ENCODE measurements at places on chromosomes 11 and 22.
A peak's percentile ranks its signal among the peaks of the same experiment; 100 is the strongest.

- peak; percentile 62 for DNase-seq
Observed at GRCh38 chr11:96197801-96198701, 144.9 kb downstream of the MAML2 start.

- DNase-seq = no peak
Observed at GRCh38 chr11:76653012-76653673, 17.4 kb downstream of the LRRC32 start.

DNA sequence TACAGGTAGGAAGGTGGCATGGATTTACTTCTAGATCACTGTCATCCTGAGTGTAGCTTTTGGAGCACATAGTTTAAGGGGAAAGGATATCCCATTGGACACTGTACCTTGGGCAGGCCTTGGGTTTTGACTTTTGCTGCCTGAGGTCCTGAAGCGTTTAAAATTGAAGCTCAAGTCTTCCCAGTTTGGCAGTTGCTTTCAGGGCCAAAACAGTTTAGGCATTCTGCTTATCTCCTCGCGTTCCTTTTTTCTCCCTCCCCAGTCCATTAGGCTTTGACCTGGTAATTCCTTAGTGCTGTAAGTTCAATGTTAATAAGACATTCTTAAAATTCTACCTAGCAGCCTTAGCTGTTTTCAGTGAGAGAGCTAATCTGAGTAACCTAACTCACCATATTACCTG, 35.7 kb downstream of the CSTF3 start:
- no peak for DNase-seq

- DNase-seq = no peak
Observed at GRCh38 chr11:19595499-19595839, 117.2 kb upstream of the NAV2 start.

DNA sequence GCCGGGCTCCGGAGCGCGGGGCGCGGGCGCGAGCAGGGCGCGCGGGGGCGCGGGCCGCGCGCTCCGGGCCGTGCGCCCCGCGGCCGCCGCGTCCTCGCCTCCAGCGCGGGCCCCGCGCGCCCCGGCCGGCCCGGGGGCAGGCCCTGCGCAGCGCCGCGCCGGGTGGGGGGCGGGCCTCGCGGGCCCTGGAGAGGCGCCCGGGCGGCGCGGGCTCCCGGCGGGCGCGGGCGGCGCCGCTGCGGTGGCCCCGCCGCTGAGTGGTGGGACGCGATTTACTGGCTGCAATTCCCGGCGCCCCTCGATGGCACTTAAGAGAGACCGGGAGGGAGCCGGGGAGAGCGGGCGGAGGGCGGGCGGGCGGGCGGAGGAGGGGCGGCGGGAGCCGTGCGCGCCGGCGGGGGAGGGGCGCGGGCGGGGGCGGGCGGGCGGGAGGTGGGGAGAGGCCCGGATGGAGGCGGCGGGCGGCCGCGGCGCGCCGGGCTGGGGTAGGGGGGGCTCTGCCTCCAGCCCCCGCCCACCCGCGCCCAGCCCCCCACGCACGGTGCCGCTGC, 73.2 kb upstream of the TCF20 start:
- DNase-seq = no peak

GRCh38 chr11:60252213-60253108, 9.5 kb upstream of the MS4A4E start:
- no peak for DNase-seq

DNA sequence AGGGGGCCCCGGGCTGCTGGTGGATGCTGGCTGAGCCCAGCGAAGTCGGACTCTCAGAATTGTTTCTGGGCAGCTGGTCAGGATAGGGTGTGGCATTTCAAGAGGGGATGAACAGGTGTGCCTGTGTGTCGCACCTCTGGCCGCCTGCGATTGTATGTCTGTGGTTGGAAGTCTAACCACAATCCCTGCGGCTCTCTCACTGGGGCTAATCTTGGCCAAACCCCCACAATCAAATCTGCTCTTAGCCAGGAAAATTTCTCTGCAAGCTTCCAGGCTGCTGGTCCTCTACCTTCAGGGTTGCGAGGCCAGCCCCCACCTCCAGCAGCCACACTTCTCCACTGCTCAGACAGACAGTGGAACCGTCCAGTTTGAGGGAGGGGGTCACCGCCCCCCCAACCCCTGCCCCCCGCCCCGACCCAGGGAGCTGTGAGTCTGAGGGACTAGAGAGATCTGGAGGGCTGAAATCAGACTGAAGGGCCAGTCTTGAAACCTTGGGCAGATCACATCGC, 953 bp downstream of the ATG16L2 start:
- DNase-seq = no peak

DNA sequence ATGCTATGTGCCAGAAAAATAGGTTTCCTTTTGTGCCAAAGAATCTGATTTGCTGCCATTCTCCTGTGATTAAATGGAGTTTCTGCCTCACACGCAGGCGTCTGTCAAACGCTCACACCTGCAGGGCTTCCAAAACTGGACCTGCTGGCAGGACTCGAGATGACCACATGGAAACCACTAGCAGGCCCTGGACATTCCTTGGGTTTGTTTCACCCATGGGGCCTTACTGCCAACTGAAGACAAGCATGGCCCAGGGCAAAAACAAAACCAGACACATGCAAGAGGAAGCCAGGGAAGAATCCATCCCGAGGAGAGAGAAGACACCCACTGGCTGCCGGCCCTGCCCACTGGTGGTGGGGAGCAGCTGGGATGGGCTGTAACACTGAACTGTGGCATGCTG, 55.9 kb upstream of the MN1 start:
- DNase-seq = no peak

- no peak for DNase-seq
Observed at GRCh38 chr11:65448074-65448417, 25.4 kb downstream of the NEAT1 start.

GRCh38 chr11:17486646-17487045, 10.0 kb upstream of the ABCC8 start:
- DNase-seq = no peak

DNA sequence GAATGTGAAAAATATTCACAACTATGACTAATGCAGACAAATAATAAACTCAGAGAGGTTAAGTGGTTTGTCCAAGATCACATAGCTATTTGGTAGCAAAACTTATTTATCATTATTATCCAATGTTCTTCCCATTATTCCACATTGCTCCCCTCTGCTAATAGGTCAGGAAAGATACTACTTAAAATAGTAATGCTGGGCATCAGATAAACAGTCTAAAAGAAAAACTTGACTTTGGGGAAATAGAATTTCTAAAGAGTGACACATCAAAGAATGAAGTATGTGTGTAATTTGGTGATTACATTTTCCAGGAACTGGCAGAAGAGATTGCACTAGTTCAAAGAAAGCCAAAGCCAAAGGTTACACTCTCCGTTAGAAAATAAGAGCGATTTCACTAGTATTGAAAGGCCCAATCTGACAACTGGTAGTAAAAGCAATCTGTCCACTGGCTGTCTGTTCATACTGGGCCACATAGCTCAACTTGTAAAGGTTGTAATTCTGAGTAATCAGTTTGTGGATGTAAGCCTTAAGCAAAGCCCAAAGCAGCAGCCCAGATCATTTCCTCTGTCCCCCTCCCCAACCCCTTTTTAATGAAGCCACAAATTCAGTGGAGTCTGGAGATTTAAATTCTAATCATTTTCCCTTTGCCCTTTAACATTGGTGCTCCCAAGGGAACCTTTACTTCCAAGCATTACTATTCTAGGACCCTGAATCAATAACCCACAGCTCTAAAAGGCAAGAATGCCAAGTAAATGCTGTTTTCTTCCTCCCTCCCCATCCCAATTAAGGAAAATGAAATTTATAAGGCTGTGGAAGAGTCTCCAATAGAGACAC, 283.5 kb downstream of the TTC28 start:
- no peak for DNase-seq

- no peak for DNase-seq
Observed at GRCh38 chr11:118142809-118143208, 9.8 kb downstream of the SCN4B start.

DNA sequence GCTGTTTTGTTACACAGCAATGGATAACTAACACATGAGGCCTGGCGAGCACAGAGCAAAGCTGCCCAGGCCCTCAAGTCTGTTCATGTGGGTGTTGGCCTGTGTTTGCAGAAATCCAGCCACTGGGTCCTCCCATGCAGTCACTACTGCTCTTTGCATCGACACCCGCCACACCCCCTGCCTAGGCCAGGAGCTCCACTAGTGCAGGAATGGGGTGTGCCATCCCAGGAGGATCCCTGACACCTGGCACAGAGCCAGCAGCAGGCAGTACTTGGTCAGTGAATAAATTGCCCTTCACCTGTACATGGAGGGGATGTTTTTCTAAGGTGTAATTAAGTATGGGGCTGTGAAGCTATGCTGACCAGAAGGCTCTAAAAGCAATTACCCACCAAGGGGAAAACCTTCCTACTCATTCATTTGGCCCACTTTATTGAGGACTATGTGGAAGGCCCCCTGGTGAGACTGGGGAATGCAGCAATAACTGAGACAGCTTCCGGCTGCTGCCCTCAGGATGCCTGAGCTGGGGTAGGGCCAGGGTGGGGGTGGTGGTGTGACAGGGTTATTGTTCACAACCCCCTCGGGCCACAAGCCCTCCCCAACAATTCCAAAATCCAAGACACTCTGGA, 160.8 kb downstream of the CRYBB2 start:
- no peak for DNase-seq

- no peak for DNase-seq
Observed at GRCh38 chr11:27603376-27603990, 96.8 kb downstream of the BDNF start.

- DNase-seq = no peak
Observed at GRCh38 chr11:113838005-113838404, 37.4 kb downstream of the USP28 start.

DNA sequence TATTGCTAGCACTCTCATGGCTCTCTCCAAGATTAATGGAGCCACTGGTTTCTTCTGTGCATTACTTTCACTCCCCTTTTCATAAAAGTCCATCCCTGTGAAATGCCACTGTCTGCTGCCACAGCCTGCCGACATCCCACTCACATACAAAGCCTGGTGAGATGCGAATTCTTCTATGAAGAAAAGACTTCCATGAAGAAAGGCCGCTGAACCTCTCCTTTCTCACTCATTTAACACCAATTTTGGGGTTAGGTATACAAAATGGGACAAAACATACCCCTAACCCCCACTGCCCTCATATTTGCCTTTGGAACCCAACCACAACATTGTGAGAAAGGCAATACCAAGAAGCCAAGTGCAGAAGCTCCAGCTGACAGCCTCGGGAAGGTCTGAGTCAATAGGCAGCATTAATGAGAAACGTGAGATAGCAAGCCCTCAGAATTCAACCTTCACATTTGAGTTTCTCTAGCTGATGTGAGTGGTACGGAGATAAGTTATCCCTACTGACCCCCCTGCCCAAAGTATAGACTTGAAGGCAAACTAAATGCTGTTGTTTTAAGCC, 156.4 kb downstream of the ATG16L2 start:
- DNase-seq = no peak

GRCh38 chr22:24706054-24706453, 68.5 kb downstream of the PIWIL3 start:
- DNase-seq = no peak

DNA sequence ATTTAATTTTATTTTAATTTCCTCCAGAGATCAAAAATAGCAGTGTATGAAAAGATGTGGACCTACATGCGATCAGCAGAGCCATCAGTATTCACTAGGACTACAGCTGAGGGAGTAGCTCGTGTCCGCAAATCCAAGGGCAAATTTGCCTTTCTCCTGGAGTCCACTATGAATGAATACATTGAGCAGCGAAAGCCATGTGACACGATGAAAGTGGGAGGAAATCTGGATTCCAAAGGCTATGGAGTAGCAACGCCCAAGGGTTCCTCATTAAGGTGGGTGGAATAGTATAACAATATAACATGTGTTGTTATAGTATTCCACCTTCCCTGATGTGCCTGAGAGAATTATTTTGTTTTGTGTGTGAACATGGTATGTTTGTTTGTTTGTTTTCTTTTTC, 88.3 kb downstream of the MSANTD4 start:
- no peak for DNase-seq

DNA sequence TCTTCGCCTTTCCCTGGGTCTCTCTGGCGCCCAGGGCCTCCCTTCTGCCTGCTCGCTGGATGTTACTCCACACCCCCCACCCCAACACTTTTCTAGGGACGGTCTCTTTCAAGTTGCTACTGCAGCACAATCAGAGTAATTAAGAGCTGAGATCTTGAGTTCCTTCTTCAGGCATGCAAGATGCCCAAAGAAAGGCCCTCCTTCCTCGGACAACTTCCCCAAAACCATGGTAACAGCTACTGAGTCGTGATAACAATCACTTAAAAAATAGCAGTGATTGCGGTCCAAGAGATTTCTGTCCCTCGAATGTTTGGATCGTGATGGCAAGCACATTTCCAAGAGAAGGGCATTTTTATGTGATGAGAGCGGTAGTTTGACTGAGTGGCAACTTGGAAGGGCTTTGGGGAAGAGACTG, 638 bp upstream of the TENM4 start:
- peak; percentile 71 for DNase-seq

- DNase-seq = no peak
Observed at GRCh38 chr11:75276686-75277085, 36.1 kb downstream of the TPBGL start.

Measured in B cell (primary cell).